ENCODE measurements at places on chromosomes 3 and 15.
A peak's percentile ranks its signal among the peaks of the same experiment; 100 is the strongest.

DNA sequence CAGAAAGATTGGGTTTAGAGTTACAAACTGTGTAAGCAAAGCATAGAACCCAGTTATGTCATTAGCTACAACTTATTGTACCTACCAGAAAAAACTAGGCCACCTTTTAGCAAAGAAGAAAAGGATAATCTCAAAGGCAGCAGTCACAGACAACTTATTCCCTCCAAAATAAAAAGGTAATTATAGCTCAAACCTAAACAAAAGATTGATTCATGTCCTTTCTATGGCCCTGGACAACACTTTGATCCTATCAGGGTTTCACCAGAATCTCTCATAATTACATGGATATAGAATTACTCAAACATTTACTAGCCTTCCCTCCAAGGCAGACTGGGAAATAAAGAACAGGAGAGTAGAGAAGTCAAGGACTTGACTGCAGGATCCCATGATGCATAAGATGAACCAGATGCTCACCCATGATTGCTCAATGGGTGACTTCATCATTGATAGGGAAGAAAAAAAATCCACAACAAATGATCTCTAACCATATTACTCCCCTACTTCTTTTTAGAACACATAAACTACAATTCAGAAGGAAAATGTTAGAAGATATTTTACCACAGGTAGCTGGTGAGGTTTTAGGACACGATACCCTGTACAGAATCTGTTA, 17.4 kb downstream of the DET1 start:
- peak; percentile 22 for DNase-seq

DNA sequence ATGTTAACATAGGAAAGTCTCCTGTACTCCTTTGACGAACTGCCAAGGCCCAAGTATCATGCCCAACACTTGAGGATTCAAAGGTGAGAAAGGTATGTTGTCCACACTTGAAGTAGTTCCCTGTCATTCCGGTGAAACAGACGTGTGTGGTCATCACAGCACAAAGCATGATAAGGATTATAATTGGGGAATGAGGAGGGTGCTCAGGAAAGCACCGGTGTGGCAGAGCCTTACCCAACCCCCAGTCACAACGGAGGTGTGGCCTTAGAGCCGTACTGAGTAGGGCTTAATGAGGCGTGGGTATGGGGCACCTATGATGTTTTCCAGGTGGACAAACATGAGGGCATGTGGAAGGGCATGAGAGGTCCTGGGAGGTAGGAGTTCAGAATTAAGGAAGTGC, 203.0 kb upstream of the NR2E3 start:
- no peak for DNase-seq

GRCh38 chr3:124383846-124384466, 346.3 kb upstream of the UMPS start:
- no peak for DNase-seq

GRCh38 chr3:106719583-106719982, 657.7 kb upstream of the CCDC54 start:
- DNase-seq = no peak

DNA sequence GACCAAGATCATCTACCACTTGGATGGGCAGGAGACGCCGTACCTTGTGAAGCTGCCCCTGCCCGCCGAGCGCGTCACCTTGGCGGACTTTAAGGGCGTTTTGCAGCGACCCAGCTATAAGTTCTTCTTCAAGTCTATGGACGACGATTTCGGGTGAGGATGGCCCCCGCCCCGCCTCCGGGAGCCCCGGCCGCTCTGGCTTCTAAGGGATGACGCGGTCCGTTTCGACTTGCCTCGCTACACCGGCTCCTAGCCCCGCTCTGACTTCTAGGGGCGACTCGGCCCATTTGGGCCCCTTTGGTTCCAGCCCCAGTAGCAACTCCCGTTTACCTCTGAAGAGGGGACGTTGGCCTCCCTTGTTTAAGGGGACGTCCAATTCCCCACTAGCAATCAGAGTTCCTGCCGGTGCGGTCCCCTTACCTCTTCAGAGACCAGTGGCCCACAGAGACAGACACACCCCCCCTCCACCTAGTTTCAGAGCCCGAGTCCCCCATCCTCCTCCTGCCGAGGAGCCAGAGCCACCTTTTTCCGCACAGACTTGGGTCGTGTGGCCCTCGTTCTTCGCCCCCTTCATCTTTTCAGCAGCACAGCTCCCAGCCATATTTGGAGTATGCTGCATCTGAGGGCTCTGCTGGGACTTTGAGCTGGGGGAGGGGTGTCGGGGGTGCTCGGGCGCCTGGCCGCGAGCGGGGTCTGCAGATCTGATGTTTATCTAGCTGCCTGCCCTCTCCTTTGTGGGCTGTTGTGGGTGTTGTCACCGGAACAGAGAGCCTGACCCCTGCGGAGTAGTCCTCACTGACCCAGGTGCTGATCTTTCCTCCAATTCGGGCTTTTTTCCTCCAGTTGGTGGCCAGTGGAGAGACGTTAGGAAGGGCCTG, 706 bp downstream of the DVL3 start:
- peak; percentile 5 for DNase-seq

DNA sequence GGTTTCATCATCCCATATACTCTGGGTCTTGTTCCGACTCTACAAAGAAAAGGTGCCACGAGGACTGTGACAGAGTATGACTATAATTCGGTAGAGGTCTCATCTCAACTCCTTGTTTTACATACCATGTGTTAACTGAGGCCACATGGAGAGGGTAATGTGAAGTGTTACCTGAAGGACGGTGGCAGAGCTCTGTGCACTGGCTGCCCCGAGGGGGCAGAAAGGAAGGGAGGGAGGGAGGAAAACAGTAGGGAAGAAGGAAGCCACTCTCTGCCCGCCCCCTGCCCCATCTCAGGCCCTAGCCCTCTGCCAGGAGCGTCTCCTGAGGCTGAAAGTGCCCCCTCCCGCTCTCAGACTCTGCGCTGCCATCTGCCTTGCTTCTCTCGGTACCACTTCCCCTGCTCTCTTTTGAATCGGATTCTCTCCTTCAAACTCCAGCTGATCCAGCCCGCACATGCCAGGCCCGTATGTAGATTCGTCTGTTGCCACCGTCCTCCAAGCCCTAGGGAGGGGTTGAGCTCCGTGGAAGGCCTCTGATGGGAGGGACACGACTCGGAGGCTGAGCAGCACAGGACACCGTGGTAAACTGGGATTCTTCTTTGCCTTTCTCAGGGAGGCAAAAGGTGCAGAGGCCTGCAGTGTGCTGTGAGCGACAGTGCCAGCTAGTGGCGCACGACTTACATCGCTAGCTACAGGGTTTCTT, 70.5 kb upstream of the ATP10A start:
- peak; percentile 81 for DNase-seq
